ENCODE measurements at places on chromosomes 2 and 18. TPM values are rescaled to one million over a fixed set of nuclear protein-coding genes. Genes with fewer than 3 reads are reported as not detected.

The MOGAT1 gene
- not detected for total RNA-seq

The DLGAP1 gene
- total RNA-seq = not detected

The ITPRIPL1 gene
- total RNA-seq = 1.3 TPM

The ASTL gene
- 0.17 TPM for total RNA-seq

The ACMSD gene
- total RNA-seq = not detected

The CCDC68 gene
- total RNA-seq = 0.30 TPM

- no peak for DNase-seq
Observed at GRCh38 chr2:152790883-152791282, 72.5 kb downstream of the ARL6IP6 start.

GRCh38 chr18:78595924-78596573 is 383.6 kb upstream of the SALL3 start:
- no peak for DNase-seq

GRCh38 chr2:71894261-71894660 is 253.4 kb downstream of the CYP26B1 start:
- no peak for DNase-seq

DNA sequence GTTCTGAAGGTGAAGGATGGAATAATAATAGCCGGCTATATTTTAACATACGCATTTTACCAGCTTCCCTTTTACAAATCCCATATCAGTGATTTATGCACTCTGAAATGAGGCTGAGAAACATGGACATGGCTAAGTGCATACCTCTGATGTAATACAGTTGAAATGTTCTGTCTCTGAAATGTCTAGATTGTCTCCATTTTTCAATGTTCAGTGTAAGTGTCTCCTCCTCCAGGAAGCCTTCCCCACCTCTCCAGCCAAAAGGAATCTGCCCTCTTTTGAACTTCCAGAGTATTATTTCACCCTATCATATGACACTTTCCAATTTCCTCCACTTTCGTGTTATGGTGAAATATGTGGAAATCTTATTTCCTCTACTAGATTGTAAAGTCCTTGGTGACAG is 29.5 kb upstream of the ME2 start:
- no peak for DNase-seq

GRCh38 chr18:23099621-23100020 is 35.7 kb upstream of the CABLES1 start:
- no peak for DNase-seq

DNA sequence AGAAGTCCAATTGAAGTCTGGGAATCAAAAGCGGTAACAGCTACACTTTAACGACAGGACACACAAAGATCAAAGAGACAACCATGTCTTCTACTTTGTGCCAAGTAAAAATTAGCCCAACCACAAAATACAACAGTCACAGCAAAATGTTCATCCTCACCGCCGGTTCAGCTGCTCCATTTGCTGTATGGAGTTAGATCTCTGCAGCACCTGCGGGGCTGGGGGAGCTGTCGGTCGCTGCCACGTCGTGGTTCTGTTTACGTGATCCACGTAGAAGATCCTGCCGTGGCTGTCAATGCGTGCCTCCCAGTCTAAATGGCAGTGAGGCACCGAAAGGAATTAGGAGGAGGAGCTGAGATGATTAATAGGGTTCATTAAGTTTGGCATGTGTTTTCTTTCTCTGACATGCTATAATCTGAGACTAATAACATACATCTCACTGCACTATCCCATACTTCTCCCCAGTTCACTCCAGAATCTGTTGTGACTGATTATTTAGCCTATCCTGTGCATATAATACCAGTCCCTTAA is 136.5 kb upstream of the STK17B start:
- no peak for DNase-seq

GRCh38 chr2:100894796-100895156 is 74.8 kb downstream of the NPAS2 start:
- DNase-seq = no peak

DNA sequence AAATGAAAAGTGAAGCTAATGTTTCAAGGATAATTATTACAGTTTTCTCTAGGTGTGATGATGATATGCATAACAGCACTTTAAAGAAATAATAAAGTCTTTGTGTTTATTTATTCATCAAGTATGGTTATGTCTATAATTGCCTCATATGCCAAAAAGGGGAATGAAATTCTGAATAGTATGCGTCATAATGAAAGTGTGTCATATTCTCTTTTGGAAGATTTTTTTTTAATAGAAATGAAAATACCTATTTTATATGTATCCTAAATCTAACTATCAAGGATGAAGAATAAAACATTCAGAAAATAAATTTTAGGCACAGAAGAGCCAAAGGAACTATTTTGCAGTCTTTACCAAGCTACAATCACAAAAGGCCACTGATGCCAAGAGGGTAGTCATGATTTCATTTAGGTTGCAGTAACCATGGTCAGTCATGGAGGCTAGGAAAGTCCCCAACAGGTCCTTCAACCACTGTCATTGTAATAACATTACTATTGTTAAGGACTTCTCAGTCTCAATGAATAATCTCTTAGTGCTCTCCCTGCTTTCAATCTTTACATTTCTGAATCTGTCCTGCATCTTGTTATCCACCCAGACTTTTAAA is 712.5 kb downstream of the DCDC2C start:
- no peak for DNase-seq

DNA sequence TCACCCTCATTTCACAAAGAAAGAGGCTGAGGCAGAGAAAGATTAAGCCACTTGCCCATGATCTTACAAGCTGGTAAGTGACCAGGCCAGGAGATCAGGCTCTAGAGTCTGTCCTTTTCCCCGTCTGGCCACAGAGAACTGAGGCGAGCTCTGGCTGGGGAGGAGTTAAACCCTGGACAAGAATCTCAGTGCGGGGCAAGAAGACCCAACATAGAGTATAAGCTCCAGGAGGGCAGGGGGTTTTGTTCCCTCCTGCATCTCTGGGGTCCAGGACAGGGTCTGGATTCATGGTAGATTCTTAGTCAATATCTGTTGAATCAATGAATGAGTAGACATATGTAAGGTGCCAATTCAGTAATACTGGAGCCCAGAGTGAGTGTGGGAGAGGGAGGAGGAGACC is 12.9 kb upstream of the INPP5D start:
- DNase-seq = no peak

- DNase-seq = no peak
Observed at GRCh38 chr2:202555356-202555755, 79.4 kb upstream of the FAM117B start.

- DNase-seq = no peak
Observed at GRCh38 chr2:12854001-12854530, 137.3 kb downstream of the TRIB2 start.

DNA sequence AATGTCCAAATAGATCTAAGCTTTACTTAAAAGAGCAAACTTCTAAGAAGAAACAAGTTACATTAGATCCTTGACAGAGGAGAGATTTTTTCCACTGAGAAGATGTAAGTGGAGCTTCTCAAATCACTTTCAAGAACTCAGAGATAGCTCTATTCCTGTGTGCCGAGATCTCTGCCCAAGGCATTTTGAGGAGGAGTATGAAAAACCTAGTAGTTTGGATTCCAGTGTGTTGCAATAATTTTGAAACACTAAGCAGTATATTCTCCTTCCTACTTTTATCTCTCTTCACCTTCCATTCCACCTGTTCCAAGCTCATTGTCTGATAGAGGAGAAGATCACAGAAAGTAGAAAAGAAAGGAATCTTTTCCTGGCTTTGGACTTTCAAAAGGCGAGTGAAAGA is 192.0 kb upstream of the TANK start:
- no peak for DNase-seq

DNA sequence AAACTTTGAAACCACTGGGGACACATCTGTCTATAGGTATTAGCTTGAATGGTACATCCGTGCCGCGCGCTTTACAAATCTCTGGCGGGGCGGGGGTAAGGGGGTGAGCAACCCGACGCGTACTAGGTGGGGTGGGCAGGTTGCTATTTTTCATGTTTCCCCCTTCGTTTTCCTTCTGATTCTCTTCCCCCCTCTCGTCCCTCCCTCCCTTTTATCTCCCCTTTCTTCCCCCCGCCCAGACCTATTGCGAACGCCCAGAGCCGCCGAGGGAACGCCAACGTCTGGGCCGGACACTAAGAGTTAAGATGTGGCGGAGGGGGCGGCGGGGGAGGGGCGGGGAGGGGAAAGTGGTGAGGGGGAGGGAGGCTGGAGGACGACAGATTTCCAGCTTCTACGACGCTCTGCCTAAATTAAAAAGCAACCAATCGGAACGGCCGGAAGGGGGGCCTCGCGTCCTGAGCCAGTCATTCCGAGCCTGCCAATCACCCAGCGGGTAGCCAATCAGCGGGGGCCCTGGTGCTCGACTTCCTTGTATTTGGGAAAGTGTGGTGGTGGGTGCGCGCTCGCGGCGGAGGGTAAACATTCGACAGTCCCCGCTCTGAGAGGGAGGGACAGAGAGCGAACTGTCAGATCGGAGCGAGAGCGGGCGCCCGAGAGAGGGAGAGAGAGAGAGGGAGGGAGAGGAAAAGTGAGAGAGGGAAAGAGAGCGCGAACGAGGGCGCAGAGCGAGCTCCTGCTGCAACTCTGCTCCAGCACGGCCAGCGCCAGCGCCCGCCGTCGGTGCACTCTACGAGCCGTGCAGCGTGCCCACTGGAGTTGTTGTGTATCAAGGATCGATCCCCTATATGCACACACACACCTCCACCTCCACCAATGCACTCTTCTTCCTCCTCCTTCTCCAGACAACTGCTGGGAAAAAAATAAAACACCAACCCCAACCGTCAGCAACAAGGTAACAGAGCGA is at the start of gene POU3F3:
Gene POU3F3 (plus strand): TSS at position 582 of the 964 bp plus-strand sequence. CDS start 1,396 bp downstream, outside the sequence.
- peak; percentile 79 for DNase-seq

GRCh38 chr2:210195101-210195852 is 24.1 kb upstream of the KANSL1L start:
- peak; percentile 34 for DNase-seq

- no peak for DNase-seq
Observed at GRCh38 chr2:191705084-191705483, 27.1 kb downstream of the NABP1 start.

Measured in M059J (cell line).